ENCODE measurements at places on chromosomes 11 and 22.
A peak's percentile ranks its signal among the peaks of the same experiment; 100 is the strongest.

DNA sequence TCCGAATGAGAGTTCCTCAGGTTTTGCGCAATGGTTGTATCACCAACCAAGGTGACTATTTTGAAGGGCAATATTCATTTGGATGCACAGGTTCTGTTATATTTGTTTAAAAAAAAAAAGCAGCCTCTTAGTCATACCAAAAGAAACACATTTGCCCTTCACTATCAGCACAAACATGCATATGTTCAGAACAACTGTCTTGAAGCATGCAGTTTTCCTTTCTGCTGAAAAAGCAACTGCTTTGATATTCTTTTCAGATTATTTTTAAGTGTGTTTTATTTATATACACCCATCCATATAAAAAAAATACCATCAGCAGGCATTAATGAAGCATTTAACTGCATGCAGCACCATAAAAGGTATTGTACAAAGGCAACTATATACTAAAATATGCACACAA is 67.8 kb downstream of the RBFOX2 start:
- DNase-seq, result no peak

DNA sequence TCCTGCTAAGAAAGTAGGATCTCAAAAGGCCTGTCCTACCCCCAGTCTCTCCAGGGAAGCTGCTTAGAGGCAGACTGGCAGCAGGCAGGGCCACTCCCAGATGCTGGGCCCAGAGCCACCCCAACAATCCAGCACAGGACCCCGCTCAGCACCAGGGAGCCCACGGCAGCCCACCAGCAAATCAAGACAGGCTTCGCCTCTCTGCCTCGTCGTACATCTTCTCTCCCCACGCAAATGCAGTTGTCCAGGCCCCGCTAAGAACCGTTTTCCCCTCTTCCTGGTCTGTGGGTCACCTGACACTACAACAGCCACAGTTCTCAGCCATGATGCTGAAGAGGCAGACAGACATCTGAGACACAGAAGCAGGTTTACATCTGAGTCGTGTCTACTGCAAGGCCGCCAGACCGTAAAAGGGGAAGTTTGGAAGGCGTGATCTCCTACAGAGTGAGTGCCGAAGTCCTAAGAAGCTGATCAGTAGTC is 51.1 kb downstream of the IGSF9B start:
- DNase-seq, result no peak

DNA sequence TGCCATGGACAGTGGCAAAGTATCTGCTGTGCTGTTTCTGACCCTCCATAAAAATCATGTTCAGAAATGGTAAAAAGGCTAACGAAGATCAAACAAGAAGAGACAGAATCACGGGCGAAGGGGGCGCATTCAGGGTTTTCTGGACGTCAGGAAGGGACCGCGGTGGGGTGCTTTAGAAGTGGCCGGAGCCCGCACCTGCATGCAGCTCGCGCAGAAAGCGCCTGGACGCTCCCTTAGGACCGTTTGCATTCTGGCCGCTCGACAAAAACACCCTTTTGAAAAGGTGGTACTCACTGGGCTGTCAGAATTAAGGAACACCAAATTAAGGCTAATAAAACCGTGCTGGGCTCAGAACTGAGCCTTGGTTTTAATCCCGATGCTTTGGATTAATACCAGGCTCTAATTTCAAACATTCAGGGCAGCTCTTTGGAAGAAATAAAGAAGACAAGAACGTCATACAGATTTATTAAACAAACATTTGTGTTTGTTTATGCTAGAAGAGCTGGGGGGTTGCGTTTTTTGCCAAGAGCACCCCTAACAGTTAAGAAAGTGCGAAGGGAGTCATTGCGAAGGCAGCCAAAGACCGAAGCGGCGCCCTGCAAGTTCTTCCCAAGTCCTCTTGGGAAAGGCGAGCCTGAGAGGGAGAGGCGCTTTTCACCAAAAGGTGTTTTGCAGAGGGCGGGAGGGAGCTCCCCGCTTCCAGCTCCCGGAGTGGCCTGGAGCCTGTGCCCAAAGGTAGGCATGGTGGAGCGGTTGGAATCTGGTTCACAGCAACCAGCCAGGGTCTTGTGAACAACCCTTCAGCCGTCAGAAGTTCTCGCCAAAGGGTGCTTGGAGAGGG is 47.7 kb upstream of the DBX1 start:
- no peak for DNase-seq

DNA sequence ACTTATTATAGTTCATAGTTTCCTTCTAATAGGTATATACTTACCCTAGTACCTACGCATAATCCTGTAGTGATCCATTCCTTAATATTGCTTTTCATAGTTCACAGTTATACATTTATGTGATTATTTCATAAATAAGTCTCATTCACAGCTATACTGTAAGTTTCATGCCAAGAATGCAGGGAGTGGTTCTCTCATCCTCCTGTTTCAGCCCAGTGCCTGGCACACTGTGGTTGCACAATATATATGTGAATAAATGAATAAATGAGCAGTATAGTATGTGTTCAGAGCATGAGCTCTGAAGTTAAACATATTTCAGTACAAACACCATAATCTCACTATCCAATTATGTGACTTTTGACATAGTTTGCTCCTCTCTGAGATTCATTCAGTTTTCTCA is 115.8 kb downstream of the MAML2 start:
- no peak for DNase-seq

DNA sequence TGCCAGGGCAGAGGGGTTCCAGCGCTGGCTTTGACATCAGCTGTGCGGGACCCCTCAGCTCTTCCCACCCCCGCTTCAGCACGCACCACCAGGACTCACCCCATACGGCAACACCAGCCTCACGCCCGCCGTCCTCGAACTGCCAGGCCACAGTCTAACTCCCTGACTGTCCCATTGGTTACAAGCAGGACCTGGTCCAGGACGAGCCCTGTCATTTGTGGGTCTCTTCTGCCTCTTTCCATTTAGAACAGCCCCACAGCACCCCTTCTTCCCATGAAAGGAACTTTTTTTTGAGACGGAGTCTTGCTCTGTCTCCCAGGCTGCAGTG is 81.7 kb downstream of the PHF21B start:
- no peak for DNase-seq

DNA sequence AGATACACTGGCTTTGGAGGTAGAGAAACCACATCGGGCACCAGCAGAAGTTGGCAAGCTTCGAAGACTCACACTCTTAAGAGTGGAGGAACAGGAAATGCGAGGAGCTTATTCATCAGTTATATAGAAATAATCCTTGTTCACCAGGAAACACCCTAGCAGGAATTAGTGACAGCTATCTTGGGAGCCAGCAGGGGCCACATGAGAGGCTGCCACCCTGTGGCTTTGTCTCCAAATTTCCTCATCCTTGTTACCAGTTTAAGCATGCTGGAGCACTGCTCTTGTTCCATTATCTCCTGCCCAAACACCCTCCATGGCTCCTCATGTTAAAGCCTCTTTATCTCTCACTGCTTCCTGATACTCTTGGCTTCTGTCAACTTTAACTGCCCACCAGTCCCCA is 131.0 kb downstream of the PLEKHA7 start:
- no peak for DNase-seq

GRCh38 chr11:124934862-124935547 is 842 bp downstream of the HEPACAM start:
- DNase-seq, result no peak

DNA sequence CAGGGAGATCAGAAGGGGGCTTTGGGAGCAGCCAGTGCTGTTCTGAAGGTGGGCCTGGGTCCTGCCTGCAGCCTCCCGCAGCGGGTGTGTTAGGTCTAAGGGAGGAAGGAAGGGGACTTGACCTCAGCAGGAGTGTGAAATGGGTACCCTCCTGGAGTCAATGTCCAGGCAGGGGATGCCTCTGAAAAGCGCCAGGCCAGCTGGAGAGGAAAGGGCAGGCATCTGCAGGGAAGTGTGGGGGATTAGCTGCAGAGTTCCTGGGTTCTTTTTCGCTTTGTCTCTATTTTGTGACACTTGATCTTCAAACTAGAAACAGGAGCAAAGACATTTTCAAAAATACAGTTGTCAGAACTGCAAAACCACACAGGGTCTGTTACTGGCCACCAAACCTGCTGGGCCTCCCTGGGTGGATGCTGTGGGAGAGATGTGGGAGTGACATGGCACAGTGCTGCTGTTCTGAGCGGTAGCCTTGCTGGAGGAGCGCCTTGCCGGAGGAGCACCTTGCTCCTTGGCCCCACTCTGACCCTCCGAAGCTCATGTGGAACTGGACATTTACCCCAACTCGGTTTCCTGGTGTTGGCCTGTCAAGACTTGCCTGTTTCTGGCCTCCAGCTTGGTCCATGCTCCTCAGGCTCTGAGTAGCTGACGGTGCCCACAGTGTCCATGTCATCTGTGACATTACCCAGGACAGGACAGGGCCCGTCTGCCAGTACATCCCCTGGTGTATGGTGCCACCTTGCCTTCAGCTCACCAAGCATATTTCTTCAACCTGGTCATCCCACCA is 25.9 kb downstream of the MED15 start:
- no peak for DNase-seq

GRCh38 chr11:680970-681369 is 14.1 kb downstream of the DEAF1 start:
- no peak for DNase-seq

DNA sequence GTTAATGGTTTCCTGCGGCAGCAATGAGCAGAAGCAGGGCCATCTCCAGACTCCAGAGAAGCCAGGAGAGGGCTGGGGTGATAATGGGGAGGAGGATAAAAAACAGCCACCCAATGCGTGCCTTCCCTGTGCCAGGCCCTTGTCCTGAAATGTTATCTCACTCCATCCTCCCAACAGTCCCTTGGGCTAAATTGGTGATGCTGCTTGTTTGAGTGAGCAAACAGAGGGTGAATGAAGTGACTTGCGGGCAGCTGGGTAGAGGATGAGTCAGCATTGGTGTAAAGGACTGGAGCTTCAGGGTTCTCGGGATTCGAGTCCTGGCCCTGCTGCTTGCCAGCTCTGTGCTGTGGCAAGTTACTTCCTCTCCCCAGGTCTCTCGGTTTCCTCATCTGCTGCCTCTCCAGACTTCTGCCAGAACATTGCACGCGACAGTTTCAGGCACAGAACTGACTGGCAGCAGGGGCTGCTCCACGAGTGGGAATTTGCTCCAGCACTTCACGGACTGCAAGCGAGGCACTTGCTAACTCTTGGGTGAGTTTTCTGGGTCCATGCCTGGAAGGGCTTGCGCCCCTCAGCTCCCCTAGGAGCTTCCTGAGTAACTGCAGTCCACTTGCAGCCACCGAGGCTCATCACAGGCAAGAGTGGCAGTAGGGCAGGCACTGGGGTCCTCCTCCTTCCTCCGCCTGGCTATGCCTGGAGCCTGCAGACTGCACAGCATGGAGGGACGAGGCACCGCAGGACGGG is at the start of gene P2RY6:
Gene P2RY6, plus strand, starts transcription at position 403 of the 744 bp plus-strand sequence. CDS start 24,181 bp downstream, outside the sequence.
- peak; percentile 54 for DNase-seq

- no peak for DNase-seq
Measured at GRCh38 chr11:71300187-71300586, 47.8 kb upstream of the SHANK2 start.

DNA sequence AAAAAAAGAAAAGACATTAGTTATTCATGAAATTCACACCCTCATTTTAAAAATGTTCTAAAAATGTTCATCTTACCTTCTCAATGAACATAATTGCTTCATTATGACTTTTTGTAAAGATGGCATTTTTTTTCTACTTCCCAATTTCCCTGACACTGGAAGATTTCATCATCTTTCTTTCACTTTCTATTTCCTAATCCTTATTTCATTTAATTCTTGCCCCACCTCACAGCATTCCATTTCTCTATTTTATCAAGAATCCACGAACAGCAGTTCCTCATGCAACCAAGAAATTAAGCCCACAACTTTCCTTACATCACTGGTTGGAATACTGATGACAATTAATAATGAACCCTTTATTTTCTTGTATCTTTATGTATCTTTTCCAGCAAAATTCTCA is 1.9 kb downstream of the PATL1 start:
- no peak for DNase-seq

DNA sequence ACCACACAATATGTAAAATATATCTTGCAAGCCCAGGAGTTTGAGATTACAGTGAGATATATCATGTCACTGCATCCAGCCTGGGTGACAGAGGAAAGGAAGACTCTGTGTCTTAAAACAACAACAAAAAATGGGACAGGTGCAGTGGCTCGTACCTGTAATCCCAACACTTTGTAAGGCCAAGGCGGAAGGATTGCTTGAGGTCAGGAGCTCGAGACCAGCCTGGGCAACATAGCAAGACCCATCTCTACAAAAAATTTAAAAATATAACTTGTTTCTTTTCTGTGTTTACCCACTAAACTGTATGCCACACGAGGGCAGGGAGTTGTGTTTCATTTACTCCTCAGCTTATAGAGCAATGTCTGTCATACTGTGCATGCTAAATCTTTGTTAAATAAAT is 3.1 kb downstream of the ZNF280A start:
- no peak for DNase-seq

- no peak for DNase-seq
Measured at GRCh38 chr11:4184163-4184916, 89.7 kb downstream of the RRM1 start.

- DNase-seq, result no peak
Measured at GRCh38 chr22:37018815-37019308, 385 bp downstream of the TST start.

- DNase-seq, result no peak
Measured at GRCh38 chr11:129490004-129490403, 114.4 kb downstream of the BARX2 start.

DNA sequence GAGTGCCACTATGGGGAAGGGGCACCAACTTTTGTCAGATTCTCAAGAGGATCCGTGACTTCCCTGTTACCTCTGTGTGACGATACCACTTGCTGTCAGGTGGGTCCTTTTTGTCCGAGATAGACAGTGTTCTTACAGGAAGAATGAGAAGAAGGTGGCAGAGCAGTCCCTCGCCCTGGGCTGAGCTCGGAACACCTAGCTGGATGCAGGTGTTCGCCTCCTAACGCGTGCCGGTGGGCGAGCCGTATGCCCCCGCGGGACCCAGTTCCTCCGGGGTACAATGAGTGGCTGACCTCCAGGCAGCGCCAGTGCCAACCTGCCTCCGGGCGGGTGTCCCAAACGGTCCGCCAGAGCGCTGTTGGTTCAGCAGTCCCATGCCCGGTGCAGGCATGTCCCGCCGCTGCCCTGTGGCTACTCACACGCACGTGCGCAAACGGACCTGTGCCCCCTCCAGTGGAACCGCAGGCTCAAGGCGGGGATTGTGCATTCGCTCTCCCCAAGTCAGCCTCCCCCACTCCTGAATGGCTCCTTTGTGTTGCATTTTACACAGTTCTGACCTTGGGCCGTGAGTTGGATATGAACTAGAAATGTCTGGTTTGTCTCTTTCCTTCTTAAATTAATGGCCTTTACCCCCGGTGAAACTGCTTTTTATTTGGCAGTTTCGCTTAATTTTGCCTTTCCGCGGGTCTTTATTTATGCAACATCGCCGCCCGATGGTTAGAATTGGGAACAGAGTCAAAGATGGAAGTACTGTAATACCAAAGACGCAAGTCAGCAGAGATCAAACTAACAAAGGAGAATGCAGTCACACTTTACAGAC is 1.1 kb upstream of the ABTB2 start:
- DNase-seq, result peak; percentile 34

Data from T1000 (cell line).